NCI-H1417 treated with DMSO at 0.1 percent for 48 hours (cell line): ENCODE measurements at places on chromosomes 6 and 20.

- no peak for DNase-seq
Observed at GRCh38 chr6:125658759-125659431, 90.5 kb upstream of the HEY2 start.

GRCh38 chr20:2162823-2163166 lies 61.2 kb downstream of the STK35 start:
- no peak for DNase-seq

DNA sequence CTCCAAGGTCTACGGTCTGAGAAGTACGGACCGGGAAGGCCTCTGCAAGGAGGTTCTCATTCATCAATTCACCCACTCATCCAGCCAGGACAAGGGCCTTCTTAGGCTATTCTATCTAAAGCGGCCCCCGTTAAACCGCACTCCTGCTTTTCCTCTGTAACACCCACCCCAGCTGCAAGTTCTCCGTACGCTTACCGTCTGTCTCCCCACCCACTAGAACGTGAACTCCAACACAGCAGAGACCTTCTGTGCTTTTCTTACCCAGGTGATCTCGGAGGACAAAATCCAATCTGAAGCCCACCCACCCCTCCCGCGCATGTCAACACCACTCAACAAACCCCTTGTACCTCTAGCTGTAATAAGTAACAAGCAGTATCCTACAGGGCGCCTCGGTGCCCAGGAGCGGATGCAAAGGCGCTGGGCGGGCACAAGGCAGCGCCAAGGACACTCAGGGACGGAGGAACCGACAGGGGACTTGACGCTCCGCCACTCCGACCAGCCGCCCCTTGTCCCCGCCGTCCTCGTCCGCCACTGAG lies 351 bp downstream of the AURKA start:
- DNase-seq: no peak

- no peak for DNase-seq
Observed at GRCh38 chr6:72414657-72415056, 207.2 kb upstream of the KCNQ5 start.

GRCh38 chr6:87784690-87785089 lies 82.7 kb upstream of the AKIRIN2 start:
- DNase-seq: no peak
